ENCODE measurements at places on chromosomes 7 and 10.

- DNase-seq, result no peak
Measured at GRCh38 chr10:121455377-121455776, 142.9 kb downstream of the FGFR2 start.

GRCh38 chr10:101236376-101237080, 7.3 kb upstream of the LBX1 start:
- no peak for DNase-seq

- DNase-seq, result no peak
Measured at GRCh38 chr10:30917789-30918188, 113.9 kb downstream of the ZNF438 start.

DNA sequence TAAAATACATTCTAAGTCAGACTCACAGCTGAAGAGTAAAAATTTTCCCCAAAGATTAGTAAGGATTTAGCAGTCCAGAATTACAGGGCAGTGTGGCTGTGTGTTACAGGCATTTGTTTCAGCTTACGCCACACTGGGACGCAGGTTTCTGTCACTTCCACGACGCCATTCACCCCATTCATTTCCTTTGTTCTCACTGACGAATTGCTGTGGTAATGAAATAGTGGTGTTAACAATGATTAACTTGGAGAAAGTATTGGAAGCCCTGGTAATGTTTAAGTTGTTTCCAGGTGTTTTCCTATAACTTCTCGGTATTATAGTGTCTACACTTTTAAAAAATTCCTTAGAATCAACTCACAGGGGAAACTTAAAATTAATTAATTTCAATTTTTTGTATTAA, 370.9 kb downstream of the SH2D4B start:
- no peak for DNase-seq

DNA sequence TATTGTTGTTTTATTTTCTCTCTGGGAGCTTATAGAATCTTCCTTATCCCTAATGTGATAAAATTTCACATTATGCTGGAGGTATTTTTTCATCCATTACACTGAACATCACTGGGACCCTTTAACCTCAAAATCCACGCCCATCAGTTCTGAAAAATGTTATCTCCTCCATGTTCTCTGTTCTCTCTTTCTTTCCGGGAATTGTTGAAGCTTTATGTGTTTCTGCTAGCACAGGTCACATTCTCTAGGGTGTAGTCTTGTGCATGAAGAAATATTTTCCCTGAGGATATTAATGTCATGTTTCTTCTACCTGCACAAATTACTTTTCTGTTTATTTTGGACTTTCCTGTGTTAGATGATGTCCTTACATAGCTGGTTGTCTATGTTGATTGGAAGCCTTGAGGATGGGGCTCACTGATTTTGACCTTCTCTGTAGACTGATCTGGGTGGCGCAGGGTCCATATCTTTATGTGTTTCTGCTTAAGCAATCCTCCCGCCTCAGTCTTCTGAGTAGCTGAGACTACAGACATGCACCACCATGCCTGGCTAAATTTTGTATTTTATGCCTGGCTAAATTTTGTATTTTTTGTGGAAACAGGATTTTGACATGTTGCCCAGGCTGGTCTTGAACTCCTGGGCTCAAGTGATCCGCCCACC, 31.4 kb upstream of the IL6 start:
- no peak for DNase-seq

DNA sequence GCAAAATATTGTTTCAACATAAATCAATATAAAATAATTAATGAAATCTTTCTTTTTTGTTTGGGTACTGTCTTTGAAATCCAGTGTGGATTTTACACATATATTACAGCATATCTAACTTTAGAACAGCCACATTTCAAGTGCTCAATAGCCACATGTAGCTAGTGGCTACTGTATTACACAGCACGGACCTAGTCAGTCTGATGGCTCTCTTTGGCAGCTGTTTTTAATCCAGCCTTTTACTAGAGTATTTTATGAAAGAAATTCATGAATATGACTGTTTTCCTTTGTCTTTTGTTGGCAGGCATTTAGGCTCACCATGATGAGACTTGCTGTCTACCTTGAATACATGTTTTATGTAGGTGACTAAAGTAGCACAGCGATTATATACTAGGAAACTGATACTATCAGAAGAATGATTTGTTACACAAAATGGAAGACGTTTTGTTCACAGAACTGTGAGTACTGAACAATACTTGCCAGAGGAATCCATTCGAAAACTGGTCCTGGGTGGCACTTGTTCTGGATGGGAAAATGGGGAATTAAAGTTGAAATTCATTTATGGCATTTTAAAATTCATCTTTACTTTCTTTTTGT, 386.7 kb downstream of the PHTF2 start:
- no peak for DNase-seq

GRCh38 chr7:158663428-158663741, 41.2 kb downstream of the NCAPG2 start:
- no peak for DNase-seq

DNA sequence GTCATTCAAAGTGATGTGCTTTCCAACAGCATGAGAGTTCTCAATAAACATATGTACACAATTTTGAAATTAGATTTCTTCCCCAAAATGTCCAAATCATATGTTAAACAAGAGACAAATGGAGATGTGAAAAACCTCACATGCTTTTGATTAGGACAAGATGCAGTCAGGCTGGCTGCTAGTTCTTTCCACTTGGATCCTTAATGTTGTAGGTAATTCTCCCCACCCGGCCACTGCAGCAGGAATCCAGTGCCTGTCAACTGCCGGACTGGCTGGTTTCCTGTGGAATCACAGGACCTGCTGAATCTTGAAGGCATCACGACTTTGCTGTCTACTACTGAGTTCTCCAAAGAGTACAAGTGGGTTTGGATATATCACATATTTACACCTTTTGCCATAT, 138.6 kb upstream of the AKR1E2 start:
- DNase-seq, result no peak

GRCh38 chr7:214410-215212, 22.2 kb downstream of the FAM20C start:
- DNase-seq, result no peak

- peak; percentile 87 for DNase-seq
Measured at GRCh38 chr7:43649755-43650274, 66.9 kb downstream of the STK17A start.

DNA sequence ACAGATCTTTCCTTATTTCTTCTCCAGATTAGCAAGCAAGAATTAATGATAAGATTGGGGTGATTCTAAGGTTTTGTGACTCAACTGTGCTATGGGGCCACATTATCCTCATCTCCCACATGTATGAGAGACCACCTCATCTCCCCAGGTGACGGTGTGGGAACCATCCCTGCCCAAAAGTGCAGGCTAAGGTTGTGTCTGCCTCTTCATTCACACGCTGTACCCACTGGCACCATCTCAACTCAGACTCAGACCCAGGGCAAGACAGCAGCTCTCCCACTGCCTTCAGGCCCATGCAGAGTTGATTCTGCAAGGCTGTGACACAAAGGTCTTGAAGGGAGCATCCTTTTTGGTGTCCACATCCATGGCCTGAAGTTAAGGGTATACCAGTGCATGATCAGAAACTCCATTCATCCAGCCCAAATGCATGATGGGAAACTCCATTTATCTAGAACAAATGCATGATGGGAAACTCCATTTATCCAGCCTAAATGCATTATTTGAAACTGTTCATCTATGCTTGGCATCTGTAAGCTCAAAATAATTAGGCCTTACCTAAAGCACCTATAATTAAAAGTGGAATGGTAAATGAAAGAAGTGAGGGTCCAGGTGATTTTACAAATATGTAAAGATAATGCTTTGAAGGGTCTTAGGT, 99.4 kb downstream of the TCERG1L start:
- no peak for DNase-seq

GRCh38 chr10:71782917-71783490, 9.7 kb upstream of the VSIR start:
- no peak for DNase-seq

DNA sequence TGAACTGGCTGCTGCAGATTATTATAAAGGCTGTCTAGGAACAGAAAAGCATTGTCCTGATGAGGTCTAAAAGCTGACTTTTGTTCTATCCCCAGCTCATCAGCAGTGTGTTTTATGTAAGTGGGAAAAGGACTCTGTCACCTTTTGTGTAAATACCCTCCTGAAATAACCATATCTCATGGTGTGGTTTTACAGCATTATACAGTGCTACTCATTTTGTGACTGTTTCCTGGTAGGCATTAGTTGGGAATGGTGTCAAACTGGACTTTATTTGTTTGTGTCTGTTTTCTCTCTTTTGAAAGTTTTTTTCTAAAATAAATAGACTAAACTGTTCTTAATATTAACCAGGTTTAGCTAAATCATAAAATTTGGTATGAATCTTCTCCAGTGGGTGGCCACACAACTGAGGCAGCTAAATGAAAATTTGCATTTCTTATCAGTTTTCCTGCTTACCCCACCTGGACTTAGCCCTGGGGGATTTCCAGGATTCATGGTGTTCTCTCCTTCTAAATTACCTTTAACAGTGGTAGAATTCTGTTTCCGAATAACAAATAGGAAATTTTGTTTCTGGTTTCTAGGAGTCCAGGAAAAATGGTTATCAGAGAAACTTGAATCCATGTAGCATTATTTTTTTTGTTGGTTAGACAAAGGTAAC, 140.9 kb downstream of the LHFPL3 start:
- no peak for DNase-seq
